Activated CD4-positive, alpha-beta T cell treated with anti-CD3 and anti-CD28 coated beads, Interleukin-2, amount 10 ng/mL, durations not matched to agents 7 days and 5 days (primary cell): ENCODE measurements at places on chromosomes 1 and 21.

GRCh38 chr1:7669559-7670311, 101.4 kb upstream of the VAMP3 start:
- peak; percentile 59 for DNase-seq

- DNase-seq, result no peak
Measured at GRCh38 chr1:66576645-66577044, 42.7 kb downstream of the SGIP1 start.

DNA sequence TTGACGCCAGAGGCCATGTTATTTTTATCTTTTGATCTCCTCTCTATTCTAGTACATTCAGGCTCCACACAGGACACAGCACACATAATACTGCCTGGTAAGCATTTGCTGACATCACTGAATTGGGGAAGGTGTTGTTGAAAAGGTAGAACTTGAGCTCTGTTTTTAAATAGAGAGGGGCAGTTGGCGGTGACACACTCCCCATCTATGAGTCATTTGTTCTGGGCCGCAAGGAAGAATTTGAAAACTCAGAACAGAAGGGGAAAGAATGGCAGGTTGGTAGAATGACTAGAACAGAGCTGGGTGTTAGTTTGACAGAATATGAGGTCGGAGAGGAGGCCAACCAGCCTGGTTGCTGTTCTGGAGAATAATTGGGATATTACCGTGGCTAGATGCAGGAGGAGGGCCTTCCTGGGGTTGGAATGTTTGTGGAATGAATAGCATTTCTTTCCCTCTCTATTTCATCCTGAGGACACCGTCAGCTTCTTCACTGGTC, 52.1 kb upstream of the ERRFI1 start:
- no peak for DNase-seq

- peak; percentile 85 for DNase-seq
Measured at GRCh38 chr1:202164271-202165037, 4.1 kb upstream of the PTPN7 start.
